ENCODE measurements at places on chromosomes 6 and 20. TPM values are rescaled to one million over a fixed set of nuclear protein-coding genes. Genes with fewer than 3 reads are reported as not detected.

Gene MCCD1
- not detected for total RNA-seq

Gene BFSP1
- 2.8 TPM for total RNA-seq

Gene CTAGE9
- not detected for total RNA-seq

Gene SAPCD1
- total RNA-seq, result 0.85 TPM

Gene CLIC5
- total RNA-seq, result not detected

Gene BPIFB1
- total RNA-seq, result not detected
